ENCODE measurements at places on chromosomes 1 and 21.

DNA sequence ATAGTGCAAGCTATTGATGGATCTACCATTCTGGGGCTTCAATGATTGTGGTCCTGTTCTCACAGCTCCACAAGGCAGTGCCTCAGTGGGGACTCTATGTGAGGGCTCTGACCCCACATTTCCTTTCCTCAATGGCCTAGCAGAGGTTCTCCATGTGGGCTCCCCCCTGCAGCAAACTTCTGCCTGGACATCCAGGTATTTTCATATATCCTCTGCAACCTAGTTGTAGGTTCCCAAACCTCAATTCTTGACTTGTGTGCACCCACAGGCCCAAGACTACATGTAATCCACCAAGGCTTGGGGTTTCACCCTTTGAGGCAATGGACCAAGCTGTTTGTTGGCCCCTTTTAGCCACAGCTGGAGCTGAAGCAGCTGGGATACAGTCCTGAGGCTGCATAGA lies 35.9 kb upstream of the CFHR3 start:
- no peak for DNase-seq

GRCh38 chr1:46477153-46477929 lies 12.3 kb upstream of the DMBX1 start:
- DNase-seq = peak; percentile 93

GRCh38 chr1:67795179-67795912 lies 37.9 kb downstream of the GNG12 start:
- DNase-seq = no peak

GRCh38 chr1:226308166-226308722 lies 720 bp downstream of the LIN9 start:
- peak; percentile 67 for DNase-seq

- DNase-seq = no peak
Measured at GRCh38 chr1:180936110-180937011, 23.7 kb downstream of the KIAA1614 start.

- no peak for DNase-seq
Measured at GRCh38 chr1:106678279-106679050, 378.0 kb upstream of the PRMT6 start.

DNA sequence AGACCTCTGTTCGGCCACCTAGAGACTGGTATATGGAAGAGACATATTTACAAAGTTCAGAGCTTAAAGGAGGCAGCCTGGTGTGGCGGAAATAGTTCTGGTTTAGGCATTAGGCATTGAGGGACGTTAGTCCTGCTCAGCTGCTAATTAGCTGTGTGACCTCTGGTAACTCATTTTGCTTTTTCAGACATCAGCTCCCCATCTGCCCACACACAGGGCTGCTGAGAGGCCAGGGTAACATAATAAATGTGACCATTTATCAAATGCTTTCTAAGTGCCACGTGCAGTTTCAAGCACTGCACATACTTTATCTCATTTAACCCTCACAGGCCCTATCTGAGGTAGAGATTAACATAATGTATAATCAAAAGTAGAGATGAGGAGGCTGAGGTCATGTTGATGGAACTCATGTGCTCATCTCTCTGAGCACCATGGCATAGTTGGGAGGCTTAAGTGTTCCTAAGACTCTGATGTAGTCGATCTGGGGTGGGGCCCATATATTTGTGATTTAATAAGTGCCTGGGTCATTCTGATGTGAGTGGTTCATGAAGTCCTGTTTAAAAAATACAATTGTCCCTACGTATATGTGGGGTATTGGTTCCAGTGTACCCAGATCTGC lies 267.2 kb upstream of the PLXNA2 start:
- no peak for DNase-seq

DNA sequence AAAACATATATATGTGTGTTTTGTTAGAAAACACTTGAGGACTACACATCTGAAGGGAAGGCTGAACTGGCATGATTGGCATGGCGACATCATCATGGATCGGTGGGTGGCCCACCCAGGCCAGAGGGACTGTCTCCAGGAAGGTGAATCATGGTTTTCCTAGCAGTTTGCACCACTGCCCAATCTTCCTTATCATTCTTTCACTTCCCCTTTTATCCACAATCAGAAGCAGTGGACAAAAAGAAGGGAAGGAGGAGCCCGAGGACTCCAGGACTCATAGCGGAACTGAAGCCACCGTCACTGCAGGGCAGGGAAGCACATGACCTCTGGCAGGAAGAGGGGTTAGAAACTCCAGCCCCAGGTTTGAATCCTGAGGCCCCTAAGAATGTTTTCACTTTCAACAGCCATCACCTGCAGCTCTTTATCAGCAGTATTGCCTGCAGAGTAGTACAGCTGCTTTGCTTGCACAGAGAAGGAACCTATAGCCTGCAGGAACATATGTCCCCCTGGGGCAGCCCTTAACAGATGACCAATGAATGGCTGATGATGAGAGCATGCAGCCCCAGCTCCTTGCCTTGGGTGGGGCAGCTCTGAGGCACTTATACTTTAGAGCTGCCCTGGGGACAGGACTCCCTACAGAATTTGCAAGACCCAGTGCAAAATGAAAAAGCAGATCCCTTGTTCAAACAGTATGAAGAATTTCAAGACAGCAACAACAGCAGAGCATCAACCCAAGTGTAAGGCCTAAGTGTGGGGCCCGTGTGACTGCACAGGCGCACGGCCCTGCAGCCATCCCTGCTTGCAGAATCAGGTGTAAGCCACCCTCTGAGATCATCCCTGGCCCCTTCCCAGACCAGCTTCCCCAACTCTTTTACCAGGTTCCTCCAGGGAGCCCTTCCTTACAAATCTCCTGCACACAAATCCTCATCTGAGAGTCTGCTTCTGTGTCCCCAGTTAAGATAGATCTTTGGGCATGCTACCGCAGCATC lies 241.8 kb upstream of the IRF2BP2 start:
- no peak for DNase-seq

DNA sequence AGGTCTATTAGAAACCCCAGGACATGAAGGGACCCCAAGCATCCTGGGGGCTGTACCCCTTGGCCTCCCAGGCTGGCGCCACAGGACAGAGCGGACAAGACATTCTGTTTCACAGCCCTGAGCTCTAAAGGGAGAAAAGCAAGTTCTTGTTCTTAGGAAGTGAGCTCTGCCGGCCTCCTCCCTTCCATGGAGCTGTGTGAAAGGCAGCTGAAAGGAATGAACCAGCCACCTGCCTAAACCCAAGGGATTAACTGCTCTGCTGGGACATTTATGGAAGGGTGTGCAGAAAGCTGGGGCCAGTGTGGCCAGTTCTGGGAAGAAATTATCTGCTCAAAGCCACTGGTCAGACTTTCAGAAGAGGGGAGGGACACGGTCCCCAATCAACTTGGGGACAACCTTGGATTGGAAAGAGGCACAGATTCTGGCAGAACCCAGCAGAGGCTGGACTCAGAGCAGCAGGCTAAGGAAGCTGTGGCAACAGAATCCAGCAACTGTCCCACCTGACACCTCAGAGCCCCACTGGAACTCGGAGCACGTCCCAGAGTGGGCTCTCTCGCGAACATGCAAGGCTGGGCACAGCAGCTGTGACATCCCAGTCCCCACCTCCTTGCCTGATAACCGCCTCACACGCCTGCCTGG lies 2.1 kb downstream of the KLHL21 start:
- no peak for DNase-seq

- peak; percentile 55 for DNase-seq
Measured at GRCh38 chr1:119286587-119287181, 81.9 kb upstream of the HAO2 start.

DNA sequence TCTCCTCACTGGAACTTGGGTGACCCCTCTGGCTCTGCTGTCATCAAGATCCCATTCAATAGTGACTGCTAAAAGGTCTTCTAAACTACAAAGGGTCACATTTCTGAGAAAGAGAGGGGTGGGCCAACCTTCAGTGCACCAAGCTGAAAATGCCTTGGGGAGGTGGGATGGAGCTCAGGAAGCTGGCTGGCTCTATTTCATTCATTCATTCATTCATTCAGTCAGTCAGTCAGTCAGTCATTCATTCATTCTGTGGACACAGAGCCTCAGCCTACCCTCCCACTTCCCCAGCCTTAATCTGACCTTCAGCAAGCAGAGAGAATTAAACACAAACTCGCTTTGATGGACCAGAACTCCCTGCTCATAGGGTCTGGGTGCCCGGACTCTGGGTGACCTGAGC lies 11.7 kb downstream of the RUNX3 start:
- DNase-seq = no peak

GRCh38 chr21:32742396-32742795 lies 14.6 kb upstream of the SYNJ1 start:
- no peak for DNase-seq
